Astrocyte of the spinal cord (primary cell): ENCODE measurements at places on chromosomes 7 and 10.

DNA sequence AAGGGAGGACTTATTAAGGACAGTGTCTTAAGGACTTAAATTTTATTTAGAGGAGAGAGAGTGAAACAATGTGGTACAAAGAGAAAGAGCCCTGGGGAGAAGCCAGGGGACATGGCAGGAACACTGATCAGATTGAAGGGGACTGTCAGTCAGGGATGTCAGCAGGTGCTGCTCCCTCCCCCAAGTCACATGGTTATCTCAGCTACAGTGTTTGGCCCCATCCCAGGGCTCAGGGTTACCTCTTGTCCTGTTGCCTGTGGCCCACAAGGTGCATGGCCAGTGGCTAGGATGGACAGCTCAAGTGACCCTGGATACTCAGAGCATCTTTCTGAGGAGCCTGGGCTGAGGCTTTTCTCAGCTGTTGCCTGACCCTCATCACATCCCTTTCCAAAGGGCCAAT lies 325.9 kb upstream of the PODXL start:
- DNase-seq = no peak

DNA sequence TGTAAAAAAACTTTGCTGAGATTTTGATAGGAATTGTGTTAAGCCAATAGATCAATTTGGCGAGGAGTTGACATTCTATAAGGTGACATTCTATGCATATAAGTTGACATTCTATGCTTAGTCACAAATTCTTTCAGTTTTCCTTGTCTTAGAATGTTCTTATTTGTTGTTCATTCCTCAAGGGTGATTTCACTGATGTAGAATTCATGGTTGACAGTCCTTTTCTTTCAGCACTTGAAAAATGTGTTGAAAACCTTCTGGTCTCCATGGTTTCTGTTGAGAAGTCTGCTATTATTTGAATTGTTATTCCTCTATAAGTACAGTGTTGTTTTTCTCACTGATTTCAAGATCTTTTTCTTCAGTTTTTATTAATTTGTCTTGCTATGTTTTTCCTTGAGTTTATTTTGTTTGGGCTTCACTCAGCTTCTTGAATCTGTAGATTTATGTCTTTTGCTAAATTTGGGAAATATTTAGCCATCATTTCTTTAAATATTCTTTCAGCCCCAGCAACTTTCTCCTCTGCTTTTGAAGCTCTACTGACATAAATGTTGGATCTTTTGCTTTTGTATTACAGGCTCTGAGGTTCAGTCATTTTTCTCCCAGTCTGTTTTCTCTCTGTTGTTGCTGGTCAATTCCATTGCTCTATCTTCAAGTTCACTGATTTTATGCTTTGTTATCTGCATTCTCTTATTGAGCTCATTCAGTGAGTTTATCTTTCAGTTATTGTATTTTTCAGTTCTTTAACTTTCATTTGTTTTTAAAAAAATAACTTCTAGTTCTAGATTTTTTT lies 154.9 kb downstream of the SDK1 start:
- DNase-seq = peak; percentile 72

GRCh38 chr10:6221971-6222751 lies 19.4 kb downstream of the PFKFB3 start:
- no peak for DNase-seq

- no peak for DNase-seq
Measured at GRCh38 chr7:159192725-159193453, 48.2 kb upstream of the VIPR2 start.

- no peak for DNase-seq
Measured at GRCh38 chr10:8278099-8278498, 223.6 kb downstream of the GATA3 start.

DNA sequence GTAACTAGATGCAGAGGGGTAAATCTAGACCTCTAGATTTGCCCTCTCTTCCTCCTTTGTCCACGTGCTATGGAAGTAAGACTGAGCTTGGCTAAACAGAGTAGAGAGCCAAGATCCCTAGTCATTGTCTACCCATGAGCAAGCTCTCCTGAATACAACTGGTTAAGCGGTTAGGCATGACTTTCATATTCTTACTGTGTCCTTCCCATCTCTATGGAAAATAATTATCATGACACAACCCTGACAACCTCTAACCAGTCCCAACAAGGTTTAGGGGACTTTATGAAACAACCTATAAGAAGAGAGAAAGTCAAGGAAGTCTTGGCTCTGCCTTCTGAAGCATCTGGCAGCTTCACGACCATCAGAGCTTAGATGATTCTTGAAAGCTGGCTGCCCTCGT lies 7.8 kb upstream of the LAMB4 start:
- DNase-seq = no peak

GRCh38 chr7:30028749-30029635 lies 780 bp downstream of the PLEKHA8 start:
- peak; percentile 28 for DNase-seq

- DNase-seq = no peak
Measured at GRCh38 chr7:6234384-6234783, 38.0 kb downstream of the CYTH3 start.

DNA sequence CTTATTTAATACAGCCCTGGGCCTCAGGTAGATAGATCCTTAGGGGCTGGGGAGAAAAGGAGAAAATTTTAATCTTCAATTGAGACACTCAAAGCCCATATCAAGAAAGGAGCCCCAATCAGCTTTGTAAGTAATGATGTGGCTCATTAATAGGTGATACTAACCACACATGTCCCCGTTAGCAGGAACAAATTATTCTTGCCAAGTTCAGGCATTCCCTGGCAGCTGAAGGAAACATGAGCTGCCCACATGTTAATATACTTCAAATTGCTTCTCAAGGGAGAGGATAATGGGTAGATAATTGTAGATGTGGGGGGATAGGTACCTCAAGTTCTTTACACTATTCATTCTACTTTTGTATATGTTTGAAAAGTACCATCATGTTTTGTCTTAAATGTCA lies 14.5 kb downstream of the IFIT5 start:
- no peak for DNase-seq

GRCh38 chr7:150942001-150942590 lies 36.0 kb downstream of the KCNH2 start:
- DNase-seq = no peak

DNA sequence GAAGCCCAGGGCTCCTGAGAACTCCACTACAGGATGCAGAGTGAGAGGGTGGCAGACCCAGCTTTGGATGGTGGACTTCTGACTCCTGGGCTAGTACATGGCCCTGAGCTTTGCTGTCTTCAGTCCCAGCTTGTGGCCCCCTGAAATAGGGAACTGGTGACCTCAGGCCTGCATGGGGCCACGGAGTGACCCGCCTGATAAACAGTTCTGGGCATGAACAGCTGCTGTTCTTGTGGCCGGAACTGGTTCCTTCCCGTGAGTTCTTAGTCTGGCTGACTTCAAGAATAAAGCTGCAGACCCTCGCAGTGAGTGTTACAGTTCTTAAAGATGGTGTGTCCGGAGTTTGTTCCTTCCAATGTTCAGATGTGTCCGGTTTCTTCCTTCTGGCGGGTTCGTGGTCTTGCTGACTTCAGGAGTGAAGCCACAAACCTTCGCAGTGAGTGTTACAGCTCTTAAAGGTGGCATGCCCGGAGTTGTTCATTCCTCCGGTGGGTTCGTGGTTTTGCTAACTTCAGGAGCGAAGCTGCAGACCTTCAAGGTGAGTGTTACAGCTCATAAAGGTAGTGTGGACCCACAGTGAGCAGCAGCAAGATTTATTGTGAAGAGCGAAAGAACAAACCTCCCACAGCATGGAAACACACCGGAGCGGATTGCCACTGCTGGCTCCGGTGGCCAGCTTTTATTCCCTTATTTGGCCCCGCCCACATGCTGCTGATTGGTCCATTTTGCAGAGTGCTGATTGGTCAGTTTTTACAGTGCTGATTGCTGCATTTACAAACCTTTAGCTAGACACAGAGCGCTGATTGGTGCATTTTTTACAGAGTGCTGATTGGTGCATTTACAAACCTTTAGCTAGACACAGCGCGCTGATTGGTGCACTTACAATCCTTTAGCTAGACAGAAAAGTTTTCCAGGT lies 268.0 kb downstream of the ZEB1 start:
- DNase-seq = no peak

DNA sequence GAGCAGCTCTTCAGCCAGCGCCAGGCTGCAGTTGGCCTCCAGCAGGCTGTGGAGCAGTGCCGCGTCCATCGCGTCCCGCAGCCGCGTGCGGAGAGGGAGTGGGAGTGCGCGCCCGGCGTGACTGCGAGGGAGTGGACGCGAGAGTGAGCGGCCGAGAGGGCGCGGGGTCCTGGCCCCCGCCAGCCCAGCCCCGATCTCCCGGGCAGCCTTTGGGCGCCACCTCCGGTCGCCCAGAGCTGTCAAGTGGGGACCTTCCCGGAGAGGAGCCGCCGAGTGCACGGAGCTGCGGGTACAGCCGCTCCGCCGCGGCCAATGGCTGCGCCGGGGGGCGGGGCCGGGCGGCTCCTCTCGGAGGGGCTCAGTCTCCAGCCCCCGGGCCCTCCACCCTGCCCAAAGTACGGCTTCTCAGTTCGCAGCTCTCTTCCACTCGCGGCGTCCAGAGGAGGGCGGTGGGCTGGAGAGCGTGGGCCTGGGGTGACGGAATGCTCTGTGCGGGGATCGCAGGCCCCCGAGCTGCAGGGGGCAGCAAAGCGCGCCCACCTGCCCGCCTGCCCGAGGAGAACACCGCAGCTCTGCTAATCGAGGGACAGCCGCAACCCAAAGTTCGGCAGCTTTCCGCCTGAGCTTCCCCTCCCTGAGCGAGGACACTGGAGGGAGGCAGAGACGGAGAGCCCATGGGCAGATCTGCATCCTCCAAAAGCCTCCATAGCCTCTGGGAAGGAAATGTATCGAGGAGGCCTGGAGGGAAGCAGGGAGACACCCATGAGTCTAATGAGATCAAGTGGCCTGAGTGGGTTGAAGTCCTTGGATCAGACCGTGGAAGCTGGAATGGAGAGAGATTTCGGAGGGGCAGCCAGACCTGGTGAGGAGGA lies at the start of gene CRHR2:
TSS of gene CRHR2 (minus strand) at position 245 of the 872 bp plus-strand sequence. CDS start at position 69, 176 bp downstream.
- no peak for DNase-seq

DNA sequence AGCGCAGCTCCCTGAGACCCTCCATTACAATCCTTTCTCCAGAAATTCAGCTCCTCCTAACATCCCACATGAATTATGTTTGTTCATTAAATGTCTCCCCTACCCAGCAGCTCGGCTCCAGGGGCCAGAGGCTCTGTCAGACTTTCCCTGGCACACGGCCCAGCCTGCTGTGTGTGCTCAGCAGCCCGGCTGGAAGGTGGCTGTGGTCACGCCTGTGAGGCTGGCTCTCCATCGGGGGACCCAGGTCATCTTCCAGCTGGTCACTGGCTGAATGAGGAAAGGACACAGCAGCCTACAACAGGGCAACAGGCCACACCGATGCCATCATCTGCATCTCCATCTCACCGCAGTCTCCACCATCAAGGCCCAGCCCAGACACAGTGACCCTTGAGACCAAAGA lies 219.8 kb downstream of the MAD1L1 start:
- DNase-seq = peak; percentile 46

- DNase-seq = peak; percentile 91
Measured at GRCh38 chr7:2558629-2559282, at the start of gene IQCE. Gene IQCE, plus strand, starts transcription at chr7:2558979. Its CDS starts 203 bp downstream, at chr7:2559182.

DNA sequence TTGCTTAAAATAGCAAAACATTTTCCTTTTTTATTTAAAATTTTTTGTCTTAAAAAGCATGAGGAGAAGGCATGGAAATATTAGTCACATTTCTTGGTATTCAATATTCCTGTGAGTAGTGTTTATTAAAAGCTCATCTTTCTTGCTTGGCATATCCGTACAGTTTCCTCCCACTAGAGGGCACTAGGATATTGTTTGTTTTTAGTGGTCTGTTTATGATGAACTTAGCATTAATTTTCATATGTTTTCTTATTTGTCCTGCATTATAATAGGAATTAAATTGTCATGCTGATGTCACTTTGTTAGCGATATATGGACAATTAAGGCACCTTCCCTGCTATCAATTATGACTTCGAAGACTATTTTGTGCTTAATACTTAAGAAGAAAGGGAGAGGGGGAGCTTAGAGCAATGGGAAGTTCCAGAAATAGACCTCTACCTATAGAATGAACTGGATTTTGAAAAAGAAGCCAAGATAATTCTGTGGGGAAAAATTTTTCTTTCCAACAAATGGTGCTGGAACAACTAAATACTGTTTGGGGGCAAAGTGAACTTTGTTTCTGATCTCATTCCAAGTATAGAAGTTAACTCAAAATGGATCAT lies 91.0 kb upstream of the STRIP2 start:
- DNase-seq = peak; percentile 61

DNA sequence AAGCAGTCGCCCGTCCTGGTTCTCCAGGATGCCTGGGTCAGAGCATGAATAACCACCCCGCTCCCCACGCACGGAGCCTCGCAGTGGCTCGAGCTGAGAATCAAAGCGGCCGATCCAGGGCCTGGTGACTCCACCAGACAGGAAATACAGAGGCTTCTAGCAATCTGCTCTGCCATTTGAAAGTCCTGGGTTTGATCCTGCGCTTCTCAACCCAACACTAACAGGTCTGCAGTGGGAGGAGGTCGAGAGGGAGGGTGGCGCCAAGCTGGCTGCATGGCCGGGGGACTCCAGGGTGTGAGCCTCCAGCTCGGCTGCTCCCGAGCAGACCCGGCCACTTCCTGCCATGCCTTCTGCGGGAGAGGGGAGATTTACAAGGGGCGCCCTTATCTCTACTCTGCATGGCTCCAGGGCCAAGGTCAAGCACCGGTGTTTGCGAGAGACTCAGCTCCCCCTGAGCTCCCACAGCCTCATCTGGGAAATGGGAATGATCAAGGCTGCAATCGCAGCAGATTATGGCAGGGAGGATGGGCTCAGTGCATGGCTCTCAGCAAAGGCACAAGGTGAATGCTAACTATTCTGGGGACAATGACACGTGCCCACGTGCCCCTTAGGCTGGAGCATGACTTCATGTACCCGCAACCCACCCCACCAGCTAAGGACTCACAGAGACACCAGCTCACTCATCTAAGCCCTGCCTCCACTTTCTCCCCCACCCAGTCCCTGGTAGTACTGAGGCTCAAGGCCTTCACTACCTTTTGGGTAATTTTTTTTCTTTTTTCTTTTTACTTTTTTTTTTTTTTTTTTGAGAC lies 73.9 kb upstream of the TNRC18 start:
- no peak for DNase-seq

DNA sequence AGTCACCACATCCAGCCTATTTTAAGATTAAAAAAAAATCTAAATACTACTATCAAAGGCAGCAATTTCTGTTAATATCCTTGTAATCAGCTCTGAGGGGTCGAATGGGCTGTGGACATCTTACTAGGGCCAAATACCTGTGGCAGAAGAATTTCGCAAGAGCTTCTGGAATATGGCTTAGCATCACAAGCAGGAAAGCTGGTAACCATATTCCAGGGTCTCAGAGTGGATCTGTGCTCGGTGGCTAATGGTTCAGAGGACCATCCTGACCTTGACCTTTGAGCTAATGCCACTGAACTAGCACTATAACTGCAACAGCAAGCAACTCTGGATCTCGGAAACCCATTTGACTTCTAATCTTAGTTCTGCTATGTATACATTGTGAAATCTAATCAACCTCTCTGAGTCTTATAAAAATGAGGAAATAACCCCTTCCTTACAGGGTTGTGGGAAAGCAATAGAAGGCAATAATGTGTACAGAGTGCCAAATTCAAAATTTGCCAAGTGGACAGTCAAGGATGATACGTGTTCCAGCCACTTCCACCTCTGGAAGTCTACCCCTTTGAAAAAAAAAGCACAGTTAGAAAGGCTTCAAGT lies 65.5 kb downstream of the CYP26A1 start:
- DNase-seq = no peak

GRCh38 chr10:47359101-47359500 lies 10.9 kb downstream of the RBP3 start:
- no peak for DNase-seq
